ENCODE measurements at places on chromosomes 6 and 20. TPM values are rescaled to one million over a fixed set of nuclear protein-coding genes. Genes with fewer than 3 reads are reported as not detected.

DNA sequence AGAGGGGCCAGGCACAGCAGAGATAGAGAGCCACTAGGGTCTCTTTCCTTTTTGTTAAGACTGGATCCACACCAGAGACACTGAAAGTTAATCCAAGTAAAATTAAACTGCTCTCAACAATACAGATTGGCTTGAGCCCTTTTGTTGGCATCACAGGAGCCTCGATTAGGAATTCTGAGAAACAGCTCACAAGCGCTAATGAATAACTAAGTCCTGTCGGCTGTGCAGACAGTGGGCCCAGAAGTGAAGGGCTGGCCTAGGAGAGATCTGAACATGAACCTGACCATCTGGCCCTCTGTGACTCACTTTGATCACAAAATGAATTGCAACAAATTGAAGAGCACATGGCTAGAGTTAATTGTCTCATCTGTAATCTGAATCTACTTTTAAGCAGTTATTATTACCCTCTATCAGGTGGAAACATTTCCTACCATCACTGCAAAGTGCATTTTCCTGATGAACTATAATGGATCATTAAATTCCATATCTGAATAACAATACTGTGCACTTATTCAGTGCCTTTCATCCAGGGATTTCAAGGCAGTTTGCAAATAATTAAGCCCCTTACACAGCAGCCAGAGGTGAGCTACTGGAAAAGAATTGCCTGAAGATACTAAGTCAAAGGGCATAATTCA lies 3.2 kb downstream of the BACH2 start:
- DNase-seq, result peak; percentile 47

DNA sequence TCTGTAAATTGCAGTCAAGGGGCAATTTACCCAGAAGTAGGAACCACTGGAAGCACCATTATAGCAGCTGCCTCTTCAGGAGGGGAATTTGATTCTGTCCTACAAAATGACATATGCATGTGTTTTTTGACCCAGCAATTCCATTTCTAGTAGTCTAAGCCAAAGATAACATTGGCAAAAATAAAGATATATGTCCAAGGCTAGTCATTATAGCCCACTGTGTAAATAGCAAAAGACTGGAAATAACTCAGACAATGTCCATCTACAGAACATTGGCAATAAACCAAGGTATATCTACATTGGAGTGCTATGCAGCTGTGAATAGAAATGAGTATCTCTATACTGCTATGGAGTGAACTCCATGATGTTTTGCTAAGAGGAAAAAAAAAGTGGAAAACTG lies 12.5 kb upstream of the PANK2 start:
- no peak for DNase-seq

SRMS gene
- not detected for total RNA-seq

GRCh38 chr20:34301587-34302311 lies 1.4 kb downstream of the AHCY start:
- no peak for DNase-seq

GRCh38 chr6:109165392-109165974 lies 70.2 kb downstream of the CEP57L1 start:
- peak; percentile 74 for DNase-seq

- DNase-seq, result no peak
Observed at GRCh38 chr20:40442181-40442963, 246.7 kb downstream of the MAFB start.

- no peak for DNase-seq
Observed at GRCh38 chr6:51098791-51099190, 280.1 kb downstream of the TFAP2B start.

FKBP1C gene
- total RNA-seq, result 0.26 TPM

- DNase-seq, result no peak
Observed at GRCh38 chr20:9323622-9324021, 190.8 kb upstream of the LAMP5 start.
